Right lung (tissue), 10 donors: ENCODE measurements at places on chromosomes 6 and 20.

DNA sequence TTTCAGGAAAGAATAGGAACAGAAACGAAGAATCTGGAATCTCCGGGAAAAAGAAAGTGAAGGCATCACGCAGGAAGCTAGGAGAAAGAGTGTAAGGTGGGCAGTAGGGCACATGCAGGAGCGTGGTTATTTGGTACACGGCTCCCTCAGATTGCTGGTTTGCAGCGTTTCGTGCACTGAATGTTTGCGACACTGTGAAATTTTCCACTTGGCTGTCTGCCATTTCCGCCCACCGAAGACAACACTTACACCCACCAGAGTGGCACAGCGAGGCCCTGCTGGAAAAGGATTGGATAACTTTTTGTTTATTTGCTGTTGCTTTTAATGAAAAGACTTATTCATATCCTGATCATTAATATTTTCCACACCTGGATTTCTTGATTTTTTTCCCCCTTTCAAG, 248.3 kb downstream of the GMPR start:
- DNase-seq, result no peak

DNA sequence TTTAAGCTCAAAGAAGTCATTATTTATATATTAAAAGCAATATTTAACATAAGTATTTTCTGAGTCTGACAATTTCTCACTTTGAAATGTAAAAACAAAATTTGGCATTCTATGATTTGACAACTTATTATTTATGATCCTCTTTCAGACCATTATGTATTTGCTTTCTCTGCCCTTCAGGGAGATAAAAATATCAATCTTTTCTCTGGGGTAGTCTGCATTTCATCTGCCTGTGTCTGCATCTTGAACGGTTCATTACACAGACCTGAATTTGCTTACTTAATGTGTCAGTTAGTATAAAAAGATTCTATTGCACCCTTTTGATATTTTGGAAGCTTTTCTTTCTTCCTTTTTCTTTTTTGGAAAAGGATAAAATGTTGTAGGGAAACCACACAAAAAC, 354.0 kb upstream of the RGS17 start:
- DNase-seq, result no peak

DNA sequence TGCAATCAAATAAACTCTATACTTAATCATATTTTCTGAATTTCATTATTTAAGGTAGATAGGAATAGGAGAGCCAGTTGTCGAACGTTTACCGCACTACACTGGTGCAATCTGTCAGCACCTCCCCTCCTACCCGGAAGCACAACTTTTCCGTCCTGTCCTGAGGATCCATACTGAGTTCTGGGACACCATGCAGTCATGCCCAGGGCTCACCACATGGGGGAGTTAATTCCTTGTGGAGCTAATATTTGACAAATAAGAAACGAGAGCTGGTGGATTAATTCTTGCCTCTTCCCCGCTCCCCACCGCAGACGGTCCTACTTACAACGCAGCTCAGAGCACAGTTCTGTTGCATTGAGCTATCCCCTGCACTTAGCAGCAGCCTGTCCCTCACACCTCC, 107.7 kb upstream of the RALGAPA2 start:
- no peak for DNase-seq

DNA sequence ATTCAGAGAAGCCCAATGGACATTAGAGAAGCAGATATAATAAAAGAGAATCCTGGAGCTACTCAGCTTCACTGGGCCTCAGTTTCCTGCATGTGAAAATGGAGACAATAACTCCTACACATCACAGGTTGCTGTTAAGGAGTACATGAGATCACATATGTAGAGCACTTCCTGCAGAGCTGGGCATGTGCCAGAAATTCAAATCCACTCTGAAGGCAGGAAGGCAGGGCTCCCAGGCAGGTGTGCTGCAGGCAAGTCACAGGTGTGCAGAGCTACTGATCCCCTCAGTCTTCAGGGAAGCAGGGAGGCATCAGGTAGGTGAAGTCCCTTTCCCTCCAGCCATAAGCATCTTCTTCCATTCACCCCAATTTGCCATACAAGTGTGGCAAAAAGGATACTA, 48.0 kb downstream of the DST start:
- DNase-seq, result no peak

GRCh38 chr6:143698329-143698728, 20.6 kb downstream of the PHACTR2 start:
- DNase-seq, result no peak

- DNase-seq, result no peak
Measured at GRCh38 chr6:113625850-113626249, 231.3 kb upstream of the MARCKS start.

DNA sequence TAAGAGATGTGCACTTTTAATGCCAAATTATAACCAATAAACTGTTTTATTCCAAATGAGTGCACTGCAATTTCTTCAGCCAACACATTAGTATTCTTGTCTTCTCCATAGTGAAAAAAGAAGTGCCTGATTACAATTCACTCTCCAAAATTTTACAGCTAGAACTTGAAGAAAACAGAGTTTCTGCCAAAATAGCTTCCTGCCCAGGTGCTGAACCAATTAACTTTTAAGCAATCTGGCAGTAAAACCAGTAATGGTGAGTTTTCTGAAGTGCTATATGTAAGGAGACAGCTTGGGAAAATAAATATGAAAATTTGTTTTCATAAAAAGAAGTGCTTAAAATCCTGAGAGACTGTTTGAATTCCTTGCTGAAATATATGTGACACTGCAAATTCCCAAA, 266.0 kb upstream of the NT5E start:
- no peak for DNase-seq

GRCh38 chr20:49380337-49380780, 102.1 kb downstream of the KCNB1 start:
- DNase-seq, result no peak

DNA sequence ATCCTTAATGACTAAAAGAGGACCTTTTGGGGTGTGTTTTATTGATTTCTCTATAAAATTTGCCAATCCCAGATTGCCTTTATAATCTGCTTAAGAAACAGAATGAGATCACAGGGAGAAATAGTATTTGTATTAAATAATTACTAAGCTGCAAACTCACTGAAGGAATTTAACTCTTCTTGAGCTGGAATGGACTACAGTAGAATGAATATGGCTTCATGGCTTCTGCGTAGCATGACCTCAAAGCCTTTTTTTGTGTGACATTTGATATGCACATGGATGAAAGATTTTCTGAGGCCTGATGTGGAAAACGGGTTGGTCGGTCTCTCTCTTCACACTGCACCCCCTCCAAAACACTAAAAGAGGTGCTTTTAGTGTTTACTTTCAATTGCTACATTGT, 115.9 kb downstream of the QKI start:
- DNase-seq, result no peak

GRCh38 chr20:2219481-2220006, 76.3 kb upstream of the TGM3 start:
- no peak for DNase-seq

DNA sequence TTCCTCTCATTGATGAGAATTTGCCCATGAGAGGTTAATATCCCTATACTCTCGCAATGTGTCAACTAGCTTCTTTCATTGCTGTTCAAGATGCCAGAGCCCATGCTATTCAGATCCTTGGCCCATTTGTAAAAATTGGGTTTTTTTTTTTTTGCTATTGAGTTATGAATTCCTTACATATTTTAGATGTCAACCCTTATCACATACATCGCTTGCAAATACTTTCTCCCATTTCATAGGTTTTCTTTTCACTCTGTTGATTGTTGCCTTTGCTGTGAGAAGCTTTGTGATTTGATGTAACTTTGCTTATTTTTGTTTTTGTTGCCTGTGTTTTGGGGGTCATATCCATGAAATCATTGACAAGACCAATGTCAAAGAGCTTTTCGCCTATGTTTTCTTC, 32.2 kb upstream of the IPCEF1 start:
- no peak for DNase-seq

- DNase-seq, result no peak
Measured at GRCh38 chr6:90288404-90288803, 8.2 kb downstream of the BACH2 start.

DNA sequence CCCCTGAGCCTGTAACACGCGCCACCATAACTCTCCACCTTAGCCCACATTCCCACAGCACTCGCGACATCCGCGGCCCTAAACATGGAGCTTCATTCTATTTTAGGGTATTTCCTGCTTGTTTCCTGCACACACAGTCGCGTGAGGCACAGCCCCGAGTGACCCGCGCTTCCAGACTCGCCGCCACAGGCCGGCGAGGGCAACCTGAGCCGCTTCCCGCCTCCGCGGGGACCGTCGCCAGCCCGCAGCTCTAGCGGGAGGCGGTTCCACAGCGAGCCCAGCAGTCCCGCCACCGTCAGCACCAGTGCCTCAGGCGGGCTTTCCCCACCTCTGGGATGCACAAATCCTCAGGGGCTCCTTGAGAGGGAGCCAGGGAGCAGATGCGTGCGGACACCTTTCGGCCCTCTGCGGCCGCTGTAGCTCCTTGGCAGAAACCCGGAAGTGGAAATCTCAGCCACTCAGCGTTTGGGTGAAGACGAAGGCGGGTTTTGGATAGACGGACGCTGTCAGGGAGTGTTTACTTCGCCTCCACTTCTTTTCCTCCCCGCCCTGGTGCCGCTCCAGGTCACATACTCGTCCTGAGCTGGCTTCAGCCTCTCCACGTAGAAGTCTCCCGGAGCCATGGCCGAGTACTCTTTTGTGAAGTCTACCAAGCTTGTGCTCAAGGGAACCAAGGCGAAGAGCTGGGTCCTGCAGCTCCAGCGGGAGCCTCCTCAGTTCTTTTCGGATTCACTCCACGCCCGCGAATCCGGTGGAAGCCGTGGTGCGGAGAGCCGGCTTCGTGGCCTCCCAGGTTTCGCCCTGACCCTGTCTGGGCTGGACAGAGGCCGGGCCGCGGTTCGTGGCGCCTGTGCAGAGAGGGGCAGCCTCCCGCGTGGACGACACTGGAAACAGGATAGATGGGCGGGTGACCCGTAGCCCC, 2177.4 kb upstream of the DEFB115 start:
- no peak for DNase-seq

GRCh38 chr20:44435630-44436335, 39.9 kb upstream of the TTPAL start:
- DNase-seq, result no peak

DNA sequence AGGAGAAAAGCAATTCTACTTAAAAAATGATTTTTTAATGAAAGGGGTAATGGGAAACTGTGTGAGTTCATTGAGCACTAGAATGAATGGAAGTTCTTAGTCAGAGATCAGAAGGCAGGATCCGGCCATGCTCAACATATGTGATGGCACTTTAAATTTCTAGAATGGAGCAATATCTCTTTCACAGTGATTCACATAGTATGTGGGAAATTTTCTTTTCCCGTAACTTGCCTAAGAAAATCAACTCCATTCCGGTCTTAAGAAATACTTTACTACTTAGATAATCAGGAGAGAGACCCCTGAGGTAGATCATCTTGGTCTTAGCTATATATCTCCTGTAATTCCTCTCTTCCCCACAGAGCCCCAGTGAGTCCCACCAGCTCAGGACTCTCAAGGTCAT, 131.8 kb downstream of the SCML4 start:
- no peak for DNase-seq

DNA sequence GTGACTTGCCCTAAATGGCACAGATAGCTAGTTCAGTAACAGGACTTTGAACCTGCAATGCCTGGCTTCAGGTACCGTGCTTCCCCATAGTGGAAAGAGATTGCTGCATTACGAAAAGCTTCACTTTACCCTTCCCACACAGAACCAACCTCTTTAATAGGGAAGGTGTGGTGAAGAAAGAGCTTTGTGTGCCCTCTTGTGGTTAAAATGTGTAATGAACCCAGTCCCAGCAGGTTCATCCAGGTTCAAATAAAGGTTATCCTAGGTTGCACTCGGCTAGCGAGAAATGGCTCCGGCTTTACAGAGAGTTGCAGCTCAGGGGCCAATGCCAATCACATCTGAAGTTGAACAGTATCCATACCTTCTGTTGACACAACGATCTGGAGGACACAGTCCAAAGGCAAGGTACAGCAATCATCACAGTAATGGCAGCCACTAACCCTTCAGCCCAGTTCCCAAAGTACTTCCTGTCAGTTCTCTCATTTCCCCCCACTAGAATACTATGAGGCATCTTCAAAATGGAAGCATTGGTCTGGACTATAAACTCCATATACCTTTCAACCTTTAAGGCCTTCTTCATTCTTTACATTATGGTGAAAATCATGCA, 3.0 kb downstream of the DEFB115 start:
- DNase-seq, result no peak

GRCh38 chr20:45337367-45338120, 10.7 kb downstream of the SDC4 start:
- DNase-seq, result no peak

- no peak for DNase-seq
Measured at GRCh38 chr6:26594730-26595632, 1.8 kb upstream of the ABT1 start.

DNA sequence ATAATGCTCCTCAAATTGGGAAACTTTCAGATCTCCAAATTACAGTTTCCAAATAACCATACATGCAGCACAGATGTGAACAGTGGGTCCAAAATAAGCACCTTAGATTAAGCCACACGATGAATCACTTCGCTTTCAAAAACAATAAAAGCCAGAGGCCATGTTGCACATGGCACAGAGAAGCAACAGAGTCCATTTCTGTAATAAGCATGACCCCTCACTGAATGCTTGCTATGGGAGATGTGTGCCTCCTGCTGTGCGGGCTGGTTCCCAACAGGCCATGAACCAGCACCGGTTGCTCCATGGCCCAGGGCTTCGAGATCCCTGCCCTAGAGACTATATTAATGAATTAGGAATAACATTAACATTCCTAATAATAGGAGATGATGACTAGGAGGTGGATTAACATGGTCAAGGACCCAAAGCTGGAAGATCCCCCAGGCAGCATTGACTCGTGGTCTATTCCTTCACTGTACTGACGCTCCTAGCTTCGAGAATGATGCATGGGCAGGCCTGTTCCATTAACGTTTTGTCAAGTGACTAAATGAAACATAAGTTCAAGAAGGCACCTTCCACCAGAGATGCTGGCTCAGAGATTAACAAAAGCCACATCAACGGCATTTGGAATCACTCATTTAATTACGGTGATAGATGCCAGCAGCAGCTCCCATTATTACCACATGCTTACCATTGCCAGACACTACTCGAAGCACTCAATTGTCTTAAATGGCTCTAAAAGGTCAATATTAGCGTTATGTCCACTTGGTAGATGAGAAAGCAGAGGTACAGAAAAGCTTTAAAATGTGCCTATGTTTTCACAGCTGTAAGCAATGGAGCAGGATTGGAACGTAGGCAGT, 470.6 kb upstream of the AGPAT4 start:
- no peak for DNase-seq

DNA sequence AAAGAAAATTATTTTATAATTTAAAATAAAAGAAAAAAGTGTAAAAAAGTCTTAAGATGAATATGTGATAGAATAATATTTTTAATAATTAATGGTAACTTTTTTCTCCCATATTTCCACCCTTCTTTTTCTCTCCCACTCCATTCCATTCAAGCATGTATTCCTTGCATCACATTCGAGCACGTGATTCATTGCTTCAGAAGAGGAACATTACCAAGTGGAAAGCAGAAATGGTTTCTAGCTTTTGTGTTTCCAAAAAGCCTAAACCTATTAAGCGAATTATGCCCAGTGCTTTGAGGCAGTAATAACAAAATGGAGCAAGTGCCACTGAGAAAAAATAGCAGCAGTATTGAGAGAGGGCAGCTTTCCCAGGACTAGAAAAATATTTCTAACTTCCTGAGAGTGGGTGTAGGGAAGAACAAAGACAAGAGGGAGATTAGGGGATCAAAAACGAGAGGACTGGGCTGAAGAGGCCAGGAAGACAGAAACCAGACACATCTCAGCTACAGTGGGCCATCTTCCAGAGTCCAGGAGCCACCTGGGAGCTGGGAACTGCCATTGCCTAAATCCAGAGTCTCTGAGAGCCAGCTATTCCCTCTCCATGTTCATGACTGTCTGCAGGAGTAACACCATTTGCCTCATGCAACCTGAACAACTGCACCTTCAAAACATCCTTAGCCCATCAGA, 15.0 kb upstream of the AKIRIN2 start:
- DNase-seq, result no peak
